Kasumi-1 (cell line): ENCODE measurements at places on chromosomes 12 and 14.

- no peak for DNase-seq
These were observed 52.0 kb downstream of the NAV3 start for GRCh38 chr12:77882709-77883108.

- DNase-seq: no peak
These were observed 25.1 kb downstream of the GRIP1 start for GRCh38 chr12:66653796-66654195.

DNA sequence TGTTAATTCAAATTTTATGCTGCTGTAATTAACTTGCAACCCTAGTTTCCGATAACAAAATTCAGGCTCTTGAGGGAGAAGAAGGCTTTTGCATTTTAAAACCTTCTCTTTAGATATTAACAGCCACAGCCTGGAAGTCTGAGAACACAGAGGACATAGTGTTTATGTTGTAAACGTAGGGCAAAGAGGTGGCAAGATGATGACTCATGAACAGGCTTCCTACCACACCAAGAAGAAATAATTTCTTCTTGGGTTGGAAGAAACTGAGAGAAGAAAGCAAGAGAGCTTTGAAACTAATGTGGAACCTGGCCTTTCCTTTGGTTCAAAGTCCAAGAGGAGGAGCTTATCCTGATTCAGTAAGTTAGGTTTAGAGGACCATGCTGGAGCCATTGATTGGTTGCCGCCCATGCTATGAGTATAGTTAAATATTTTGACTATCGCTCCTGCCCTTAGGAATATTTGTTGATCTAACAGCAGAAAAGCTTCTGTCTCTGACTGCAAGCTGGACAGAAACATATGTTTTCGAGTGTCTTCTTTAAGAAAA, 31.8 kb downstream of the CCDC198 start:
- DNase-seq: no peak

DNA sequence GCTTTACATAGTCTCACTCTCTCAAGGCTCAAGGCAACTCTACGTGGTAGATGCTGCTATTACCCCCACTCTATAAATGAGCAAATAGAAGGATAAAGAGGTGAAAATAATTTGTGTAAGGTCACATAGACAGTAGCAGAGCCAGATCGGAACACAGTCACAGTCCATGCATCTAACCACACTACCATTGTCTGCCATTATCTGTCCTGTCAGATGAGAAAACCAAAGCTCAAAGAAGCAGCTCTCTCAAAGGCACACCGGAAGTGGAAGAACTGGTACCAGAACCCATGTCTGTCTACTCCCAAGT, 134.4 kb upstream of the NUDT4 start:
- DNase-seq: no peak

DNA sequence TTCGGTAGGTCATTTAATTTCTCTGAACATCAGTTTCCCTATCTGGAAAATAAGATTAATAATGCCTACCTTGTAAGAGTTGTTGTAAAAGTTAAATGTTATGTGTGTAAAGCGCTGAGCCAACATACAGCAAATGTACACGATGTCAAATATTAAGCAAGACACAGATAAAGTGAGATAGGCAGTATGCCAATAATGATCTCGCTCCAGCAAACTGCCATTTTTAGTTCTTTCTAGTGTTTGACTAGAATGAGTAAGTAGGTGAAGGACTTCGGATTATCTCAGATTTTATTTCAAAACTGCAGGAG, 840 bp downstream of the DHRS7 start:
- no peak for DNase-seq

DNA sequence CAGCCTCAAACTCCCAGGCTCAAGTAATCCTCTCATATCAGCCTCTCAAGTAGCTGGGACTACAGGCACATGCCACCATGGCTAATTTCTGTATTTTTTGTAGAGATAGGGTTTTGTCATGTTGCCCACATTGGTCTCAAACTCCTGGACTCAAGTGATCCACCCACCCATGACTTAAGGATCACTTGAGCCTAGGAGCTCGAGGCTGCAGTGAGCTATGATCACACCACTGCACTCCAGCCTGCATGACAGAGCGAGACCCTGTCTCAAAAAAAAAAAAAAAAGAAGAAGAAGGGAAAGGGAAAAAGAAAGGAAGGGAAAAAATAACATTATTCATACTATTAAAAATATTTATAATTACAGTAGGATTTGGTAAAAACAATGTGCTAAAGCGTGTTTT, 19.2 kb downstream of the EPS8 start:
- no peak for DNase-seq

GRCh38 chr14:54854181-54854580, 48.4 kb downstream of the GCH1 start:
- no peak for DNase-seq

DNA sequence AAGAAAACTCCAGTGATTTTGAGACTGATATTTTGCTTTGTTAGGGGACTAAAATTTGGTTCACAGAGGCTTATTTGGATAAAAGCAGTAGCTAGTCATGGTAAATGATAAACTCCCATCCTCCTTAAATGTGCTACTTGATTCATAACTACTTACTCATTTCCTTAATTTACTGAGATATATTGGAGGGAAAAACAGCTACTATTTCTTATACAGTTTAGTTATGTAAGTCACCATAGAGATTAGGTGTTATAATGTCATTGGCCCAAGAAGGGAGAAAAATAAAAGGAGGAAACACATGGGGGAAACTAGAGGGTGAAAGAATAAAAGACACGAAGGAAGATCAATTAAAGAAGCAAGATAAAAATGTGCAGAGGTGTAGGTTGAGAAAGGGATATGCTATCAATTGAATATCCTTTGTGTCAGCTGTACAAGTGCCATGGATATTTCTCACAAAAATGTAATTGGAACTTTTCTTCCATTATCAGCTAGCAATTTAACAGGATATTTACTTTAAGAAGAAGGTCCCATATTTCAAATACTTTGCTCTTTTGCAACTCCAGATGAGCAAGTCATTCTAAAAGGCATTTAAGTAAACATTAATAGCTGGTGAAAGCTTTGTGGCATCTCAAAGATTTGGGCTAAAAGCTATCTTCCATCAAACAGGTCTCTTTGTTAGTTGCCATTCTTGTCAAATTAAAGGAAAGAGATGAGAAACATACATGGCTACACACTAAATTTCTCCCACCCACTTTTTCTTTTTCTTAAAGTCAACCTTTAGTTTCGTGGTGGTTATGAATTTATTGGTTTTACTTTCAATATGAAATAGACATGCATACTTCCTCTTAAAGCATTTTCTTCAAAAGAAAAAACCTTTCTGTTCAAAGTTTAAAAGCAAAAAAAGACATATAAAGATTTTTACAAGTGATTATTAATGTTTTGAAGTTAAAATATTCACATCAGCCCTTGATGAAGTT, 439.5 kb downstream of the CCER1 start:
- DNase-seq: no peak

DNA sequence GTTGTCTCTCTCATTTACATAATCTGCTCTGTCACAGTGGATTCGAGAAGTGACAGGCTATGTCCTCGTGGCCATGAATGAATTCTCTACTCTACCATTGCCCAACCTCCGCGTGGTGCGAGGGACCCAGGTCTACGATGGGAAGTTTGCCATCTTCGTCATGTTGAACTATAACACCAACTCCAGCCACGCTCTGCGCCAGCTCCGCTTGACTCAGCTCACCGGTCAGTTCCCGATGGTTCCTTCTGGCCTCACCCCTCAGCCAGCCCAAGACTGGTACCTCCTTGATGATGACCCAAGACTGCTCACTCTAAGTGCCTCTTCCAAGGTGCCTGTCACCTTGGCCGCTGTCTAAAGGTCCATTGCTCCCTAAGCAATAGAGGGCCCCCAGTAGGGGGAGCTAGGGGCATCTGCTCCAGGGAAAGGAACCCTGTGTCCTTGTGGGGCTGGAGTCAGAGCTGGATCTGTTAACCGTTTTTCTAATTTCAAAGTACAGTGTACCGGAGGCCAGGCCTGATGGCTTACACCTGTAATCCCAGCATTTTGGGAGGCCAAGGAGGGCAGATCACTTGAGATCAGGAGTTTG, 5.1 kb downstream of the ERBB3 start:
- peak; percentile 34 for DNase-seq

GRCh38 chr12:114409852-114410600, 4.1 kb upstream of the TBX5 start:
- DNase-seq: no peak

DNA sequence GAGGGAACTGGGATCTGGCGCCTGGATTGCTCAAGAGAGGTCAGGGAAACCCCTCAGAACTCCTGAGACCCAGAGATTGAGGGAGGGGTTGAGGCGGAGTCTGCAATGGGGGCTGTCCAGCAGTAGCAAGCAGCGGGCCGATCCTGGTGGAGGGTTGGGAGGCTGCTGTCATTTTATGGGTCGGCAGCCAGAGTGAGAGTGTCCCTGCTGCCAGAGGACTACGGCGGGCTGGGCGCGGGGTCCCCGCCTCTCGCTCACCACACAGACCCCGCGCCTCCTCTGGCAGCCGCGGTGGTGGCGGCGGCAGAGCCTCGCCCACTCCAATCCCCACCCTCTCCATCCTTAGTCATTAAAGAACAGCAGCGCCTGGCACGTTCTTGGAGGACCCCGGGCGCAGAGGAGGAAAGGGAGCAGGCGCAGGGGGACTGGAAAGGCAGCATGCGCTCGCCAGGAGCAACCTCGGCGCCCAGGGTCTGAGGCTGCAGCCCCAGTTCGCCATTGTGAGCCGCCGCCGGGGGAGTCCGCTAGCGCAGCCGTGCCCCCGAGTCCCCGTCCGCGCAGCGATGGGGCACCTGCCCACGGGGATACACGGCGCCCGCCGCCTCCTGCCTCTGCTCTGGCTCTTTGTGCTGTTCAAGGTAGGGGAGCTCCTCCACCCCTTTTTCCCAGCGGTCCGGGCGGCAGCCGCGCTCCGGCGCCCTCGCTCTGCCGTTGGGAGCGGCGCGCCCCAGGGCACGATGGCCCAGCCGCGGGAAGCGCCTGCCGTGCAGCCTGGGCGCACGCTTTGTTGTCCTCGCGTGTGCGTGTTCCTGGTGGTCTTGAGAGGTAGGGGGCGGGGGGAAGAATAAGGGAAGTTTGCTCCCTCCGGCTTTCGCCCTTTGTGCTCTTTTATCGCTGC, at the start of gene PTPRO:
Gene PTPRO, plus strand, starts transcription at position 345 of the 898 bp plus-strand sequence.
- DNase-seq: no peak

DNA sequence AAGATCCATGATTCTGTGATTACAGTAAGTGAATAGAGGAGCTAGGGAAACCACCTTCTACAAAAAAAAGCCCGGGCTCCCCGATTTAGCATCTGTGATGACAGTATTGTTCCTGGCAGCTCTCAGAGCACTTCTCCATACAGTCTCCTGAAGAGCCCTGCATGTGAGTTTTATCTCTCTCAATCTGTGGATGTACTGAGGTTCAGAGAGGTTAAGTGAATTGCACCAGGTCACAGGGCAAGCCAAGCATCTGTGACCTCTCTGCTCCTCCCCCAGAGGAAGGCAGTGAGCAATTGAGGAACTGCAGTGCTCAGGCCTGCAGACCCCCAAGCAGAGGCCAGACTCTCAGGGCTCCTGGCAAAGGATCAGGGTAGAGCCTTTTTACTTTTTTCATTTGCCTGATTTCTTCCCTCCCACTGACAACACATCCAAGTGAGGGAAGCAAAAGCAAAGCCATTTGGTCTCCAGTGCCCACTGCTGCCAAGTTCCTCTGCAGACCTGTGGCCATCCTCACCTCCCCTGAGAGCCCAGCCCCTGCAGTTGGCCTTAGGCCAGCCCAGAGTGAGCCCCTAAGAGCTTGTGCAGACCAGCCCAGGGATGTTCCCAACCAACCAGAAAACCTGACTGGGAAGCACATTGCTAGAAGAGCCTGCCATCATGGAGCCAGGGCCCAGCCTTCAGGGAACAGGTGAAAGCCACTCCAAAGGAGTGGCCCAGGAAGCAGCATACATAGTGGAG, 47.6 kb upstream of the PNMA1 start:
- no peak for DNase-seq

GRCh38 chr12:68904351-68904962, 28.5 kb downstream of the CPM start:
- no peak for DNase-seq

GRCh38 chr12:828726-829395, 76.5 kb downstream of the WNK1 start:
- no peak for DNase-seq

- DNase-seq: no peak
These were observed 96.2 kb downstream of the FIGNL2 start for GRCh38 chr12:51752234-51752889.

- peak; percentile 37 for DNase-seq
These were observed 14.5 kb upstream of the PSMD9 start for GRCh38 chr12:121874071-121874470.

DNA sequence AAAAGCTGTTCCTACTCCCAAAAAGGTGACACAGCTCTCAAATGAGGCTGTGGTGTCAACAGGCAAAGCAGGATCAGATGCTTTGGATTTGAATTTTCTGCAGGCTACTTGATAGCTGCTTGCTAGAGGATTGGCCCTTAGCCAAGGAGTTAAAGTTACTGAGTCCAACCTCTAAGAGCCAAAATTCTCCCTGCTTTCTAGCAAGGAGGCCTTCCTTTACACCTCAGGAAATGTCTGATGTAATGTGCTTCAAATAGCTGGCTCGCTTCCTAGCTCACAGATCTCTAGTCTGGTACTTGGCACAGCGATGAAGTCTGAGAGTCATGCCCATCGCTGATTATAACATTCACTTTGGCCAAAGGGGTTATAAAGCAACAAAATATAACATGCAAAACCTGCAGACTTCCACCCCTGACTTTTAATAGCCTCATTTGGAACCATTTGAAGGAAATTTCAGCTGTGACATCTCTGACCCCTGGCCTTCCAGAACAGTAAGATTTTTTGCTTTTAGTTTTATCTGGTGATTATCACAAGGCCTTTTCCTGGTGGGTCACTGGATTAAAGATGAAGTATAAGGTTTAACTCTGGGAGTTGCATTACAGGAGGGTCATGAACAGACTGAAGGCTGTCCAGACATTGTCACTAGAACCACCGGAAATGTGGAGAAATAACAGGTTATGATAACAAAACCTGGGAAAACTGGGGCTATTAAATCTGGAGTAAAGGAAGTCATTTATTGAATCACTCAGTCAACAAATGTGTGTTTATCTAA, 189.7 kb downstream of the EPS8 start:
- DNase-seq: no peak

DNA sequence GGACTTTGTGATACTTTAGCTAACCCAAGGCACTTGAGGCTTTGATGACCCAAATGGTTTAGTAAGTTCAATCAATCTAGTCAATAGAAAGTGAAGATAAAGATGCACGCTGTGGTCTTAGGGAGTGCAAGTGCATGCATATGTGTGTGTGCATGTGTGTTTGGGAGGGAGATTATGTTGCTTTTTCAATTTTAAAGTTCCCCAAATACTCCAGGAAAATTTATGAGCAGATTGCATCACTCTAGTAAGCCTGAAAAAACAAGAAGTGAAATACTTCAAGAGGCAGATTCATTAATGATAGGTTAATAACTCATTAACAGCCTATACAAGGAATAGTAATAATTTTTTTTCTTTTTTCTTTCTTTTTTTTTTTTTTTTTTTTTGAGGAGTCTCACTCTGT, 12.4 kb upstream of the SIX1 start:
- no peak for DNase-seq

GRCh38 chr12:97168804-97169203, 261.7 kb downstream of the NEDD1 start:
- no peak for DNase-seq

- DNase-seq: no peak
These were observed 345.8 kb downstream of the TMEM132D start for GRCh38 chr12:129558036-129558435.

GRCh38 chr12:7068240-7068993, 7.9 kb downstream of the C1S start:
- DNase-seq: peak; percentile 9
